ENCODE measurements at places on chromosomes 2 and 18.

DNA sequence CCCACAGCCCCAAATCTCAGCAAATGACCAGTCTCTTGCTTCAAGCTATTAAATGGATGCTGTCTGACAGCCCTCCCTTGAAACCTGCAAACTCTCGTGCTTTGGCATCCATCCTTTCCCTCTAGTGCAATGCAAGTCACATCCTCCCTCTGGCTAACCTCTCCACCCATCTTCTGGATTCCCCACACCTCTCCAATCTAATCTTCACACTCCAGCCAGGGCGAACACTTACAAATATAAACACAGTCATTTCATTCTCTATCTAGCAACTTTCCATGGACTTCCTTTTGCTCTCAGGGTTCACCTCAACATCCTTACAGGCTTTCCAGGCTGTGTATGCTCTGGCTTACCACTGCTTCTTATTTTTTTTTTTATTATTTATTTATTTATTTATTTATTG, 10.1 kb upstream of the NARS1 start:
- no peak for DNase-seq

- DNase-seq, result no peak
Observed at GRCh38 chr2:82043867-82044266, 1739.3 kb upstream of the LRRTM1 start.

- peak; percentile 60 for DNase-seq
Observed at GRCh38 chr2:36356990-36357846, 1.6 kb downstream of the CRIM1 start.

- DNase-seq, result no peak
Observed at GRCh38 chr2:10359731-10360329, 57.1 kb downstream of the HPCAL1 start.

- no peak for DNase-seq
Observed at GRCh38 chr18:49966090-49966489, 152.8 kb upstream of the ACAA2 start.

GRCh38 chr18:74778191-74778847, 180.6 kb downstream of the ZNF407 start:
- DNase-seq, result no peak

DNA sequence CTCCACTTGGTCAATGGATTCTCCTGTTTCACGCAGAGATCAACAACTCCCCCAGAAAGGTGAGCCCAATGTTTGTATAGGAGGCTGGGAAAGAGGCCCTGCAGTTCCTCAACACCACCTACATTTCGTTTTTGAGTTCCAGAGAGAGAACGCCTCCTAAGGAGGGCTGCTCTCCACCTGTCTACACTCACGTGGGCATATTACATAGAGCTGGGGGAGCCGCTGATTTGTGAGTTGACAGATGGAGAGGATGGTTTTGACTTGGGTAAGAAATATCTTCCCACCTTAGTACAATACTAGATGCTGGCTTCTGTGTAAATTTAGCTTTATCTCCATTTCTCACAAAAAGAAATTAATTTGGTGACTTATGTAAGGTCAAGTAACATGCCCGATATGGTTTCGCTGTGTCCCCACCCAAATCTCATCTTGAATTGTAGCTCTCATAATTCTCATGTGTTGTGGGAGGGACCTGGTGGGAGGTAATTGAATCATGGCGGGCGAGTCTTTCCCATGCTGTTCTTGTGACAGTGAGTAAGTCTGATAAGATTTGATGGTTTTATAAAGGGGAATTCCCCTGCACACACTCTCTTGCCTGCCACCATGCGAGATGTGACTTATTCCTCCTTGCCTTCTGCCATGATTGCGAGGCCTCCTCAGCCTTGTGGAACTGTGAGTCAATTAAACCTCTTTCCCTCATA, 274.5 kb upstream of the PXDN start:
- no peak for DNase-seq

GRCh38 chr2:205723179-205723578, 40.9 kb downstream of the NRP2 start:
- DNase-seq, result no peak

DNA sequence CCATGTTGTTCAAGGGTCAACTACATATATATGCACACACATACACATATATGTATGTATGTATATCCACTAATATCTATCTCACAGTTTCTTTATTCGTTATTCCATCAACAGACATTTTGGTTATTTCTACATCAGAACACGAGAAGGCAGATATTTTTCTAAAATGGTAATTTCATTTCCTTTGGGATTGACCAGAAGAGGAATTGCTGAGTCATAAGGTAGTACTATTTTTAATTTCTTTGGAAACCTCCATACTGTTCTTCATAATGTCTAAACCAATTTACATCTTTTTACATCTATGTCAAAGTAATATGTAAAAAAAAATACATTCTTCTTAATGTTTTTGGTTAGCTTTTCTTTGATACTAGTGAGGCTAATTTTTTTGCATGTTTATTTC, 630.7 kb upstream of the GCFC2 start:
- DNase-seq, result no peak

- DNase-seq, result no peak
Observed at GRCh38 chr18:62814132-62814759, 98.9 kb downstream of the PHLPP1 start.

DNA sequence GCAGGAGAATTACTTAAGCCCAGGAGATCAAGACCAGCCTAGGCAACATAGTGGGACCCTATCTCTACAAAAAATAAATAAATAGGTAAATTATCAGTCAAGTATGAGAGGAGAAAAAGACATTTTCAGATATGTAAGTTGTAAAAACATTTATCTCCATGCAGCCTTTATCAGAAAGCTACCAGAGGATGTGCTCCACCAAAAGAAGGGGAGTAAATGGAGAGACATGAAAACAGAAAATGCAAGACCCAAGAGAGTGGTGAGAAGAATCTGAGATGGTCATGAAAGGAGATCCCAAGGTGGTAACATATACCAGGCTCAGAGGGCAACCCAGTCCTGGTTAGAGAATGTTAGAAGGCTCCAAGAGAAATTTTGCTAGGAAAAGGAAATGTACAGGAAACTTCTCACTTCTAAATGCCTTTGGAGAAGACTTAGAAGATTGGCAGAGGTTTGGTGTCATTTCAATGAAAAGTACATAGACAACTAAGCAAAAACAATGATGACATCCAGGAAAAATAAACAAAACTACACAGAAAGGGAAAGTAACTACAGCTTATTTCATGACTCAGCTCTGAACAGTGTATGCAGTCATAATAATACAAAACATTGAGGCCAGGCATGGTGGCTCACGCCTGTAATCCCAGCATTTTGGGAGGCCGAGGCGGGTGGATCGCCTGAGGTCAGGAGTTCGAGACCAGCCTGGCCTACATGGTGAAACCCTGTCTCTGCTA, 19.5 kb downstream of the CIB4 start:
- DNase-seq, result no peak

- no peak for DNase-seq
Observed at GRCh38 chr2:142153601-142154000, 22.8 kb upstream of the LRP1B start.

DNA sequence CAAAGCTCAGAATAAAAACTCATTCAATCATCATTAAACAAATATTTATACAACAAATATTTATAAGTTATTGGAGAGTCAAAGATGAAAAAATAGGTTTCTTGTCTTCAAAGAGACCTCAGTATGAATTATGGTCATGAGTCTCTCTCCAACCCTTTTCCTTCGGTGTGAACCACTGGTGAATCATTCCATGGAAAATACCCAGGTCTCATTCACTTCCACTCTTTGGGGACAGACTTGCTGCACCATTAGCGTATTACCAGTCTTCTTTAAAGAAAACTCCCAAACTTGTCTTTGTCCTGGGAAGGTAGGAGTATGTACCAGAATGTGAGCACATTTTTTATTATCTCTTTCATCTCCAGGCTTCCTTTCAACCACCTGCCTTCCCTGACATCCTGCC, 257.4 kb upstream of the RBMS1 start:
- DNase-seq, result no peak

GRCh38 chr2:113181258-113182051, 7.7 kb downstream of the PSD4 start:
- DNase-seq, result no peak

DNA sequence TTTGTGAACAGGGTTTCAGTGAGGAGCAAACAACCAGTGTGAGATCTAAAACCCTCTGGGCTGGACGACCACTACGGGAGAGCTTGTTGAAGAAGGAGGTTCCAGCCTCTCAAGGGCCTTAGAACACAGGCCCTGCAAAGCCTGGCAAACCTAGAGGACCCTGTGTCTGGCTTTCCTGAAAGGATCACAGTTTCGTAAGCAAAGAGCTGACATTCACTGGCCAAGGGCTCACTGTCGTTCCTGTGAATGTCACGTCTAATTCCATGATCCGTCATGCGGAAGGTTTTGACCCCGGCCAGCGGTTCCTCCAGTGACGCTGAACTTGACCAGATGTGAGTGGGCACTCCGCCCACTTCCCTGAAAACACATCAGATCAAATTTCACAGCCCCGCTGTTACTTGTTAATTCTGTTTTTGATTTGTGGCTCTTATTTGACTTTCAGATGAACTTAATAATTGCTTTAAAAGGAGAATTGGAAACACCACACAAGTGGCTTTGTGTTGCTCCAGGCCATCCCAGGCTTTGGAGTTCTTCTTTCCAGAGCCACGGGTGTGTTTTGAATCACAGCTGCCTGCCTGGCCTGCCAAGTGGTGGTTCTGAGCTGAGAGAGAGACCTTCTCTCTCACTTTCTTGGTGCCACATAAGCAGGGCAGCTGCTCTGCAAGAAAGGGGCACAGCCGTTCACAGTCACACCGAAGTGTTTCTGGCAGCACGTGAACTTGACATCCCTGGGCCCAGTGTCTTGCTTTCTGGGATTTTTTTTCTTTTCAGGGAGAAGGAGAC, 308.4 kb downstream of the NDUFA10 start:
- no peak for DNase-seq

DNA sequence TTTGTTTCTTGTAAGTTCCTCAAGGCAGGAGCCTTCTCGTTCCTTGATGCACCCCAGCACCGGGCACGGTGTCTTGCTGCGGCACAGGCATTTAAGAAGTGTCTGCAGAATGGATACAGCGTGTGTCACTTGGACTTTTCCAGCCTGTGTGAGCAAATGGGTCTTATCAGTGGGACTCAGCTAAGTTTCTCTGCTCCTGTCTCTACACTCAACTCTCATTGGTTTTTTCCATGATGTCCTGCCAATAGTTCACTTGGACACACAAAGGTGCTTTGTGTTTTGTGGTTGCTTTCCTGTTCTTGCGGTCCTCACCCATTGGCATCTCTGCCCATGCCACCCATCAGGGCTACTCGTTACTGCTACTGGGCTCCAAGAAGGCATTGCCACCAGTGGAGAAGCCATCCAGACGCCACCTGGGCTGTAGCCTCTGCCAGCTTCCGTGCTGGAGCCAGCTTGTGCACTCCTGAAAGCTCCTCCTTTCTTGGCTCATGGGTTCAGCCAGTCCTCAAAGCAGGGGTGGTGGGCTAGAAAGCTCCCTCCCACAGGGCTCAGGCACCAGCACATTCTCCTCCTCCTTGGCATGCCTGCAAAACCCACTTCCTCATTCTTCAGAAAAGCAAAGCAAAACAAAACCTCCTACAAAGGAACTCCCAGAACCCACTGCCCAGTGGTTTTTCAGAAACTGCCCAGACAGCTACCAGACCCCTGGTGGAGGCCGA, 41.4 kb downstream of the IL1R2 start:
- DNase-seq, result no peak

GRCh38 chr2:204982303-204982702, 437.0 kb downstream of the PARD3B start:
- DNase-seq, result no peak

- DNase-seq, result peak; percentile 43
Observed at GRCh38 chr2:3313781-3314375, 63.7 kb downstream of the EIPR1 start.

- DNase-seq, result no peak
Observed at GRCh38 chr2:76641506-76641905, 880.7 kb downstream of the LRRTM4 start.

GRCh38 chr2:54680397-54681041, 42.9 kb upstream of the EML6 start:
- no peak for DNase-seq

- DNase-seq, result no peak
Observed at GRCh38 chr18:40431071-40431985, 1523.7 kb upstream of the PIK3C3 start.

DNA sequence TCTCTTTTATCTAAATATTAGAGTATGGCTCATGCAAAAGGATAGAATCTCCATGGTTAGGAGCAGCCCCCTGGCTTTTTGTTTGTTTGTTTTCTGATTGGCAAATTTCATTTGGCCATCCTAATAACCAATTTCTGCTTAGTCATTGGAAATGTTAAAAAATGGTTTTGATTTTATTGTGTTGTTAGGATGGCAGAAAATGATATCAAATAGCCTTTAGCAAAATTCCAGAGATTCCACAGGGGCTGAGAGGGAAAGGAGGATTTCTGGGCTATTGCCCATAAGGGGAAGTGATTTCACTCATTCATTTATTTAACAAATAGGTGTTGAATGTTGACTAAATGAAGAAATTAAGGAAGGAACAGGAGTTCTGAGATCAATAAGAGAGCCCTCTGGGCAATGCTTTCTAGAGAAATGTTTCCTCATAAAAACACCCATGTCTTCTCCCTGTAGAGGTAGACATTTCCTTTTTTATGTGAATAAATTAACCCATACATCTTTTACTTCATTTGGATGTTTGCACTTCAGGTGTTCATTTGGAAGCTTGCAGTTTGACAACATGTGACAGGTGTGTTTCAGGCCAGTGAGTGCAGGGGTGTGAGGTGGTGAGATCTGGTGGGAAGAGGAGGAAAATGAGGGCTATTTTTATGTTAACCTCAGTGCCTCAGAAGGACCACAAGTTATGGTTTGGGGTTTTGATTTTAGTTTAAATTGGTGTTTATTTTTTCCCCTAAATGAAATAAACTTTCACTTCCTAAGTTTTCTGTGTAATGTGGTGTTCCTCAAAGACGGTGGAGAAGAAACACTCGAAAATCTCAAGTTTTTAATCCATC, 61.7 kb upstream of the EPC2 start:
- no peak for DNase-seq

- peak; percentile 29 for DNase-seq
Observed at GRCh38 chr2:57696016-57696415, 350.6 kb upstream of the VRK2 start.

- DNase-seq, result peak; percentile 85
Observed at GRCh38 chr2:66434679-66435548, at the start of gene MEIS1. MEIS1 (plus strand) TSS chr2:66435125; CDS start chr2:66435857, 732 bp downstream.

GRCh38 chr18:23284629-23285028, 149.3 kb downstream of the CABLES1 start:
- DNase-seq, result no peak

GRCh38 chr18:8717011-8717770, 11.8 kb downstream of the MTCL1 start:
- DNase-seq, result peak; percentile 33

GRCh38 chr2:227180770-227181169, 16.3 kb downstream of the COL4A3 start:
- no peak for DNase-seq

Data from glutamatergic neuron (in vitro differentiated cells).